Stimulated activated CD8-positive, alpha-beta memory T cell treated with anti-CD3 and anti-CD28 coated beads, Interleukin-2, amount 100 ng/mL, for 48 hours (primary cell): ENCODE measurements at places on chromosomes 6 and 20.

GRCh38 chr6:108222504-108222903 is 38.3 kb downstream of the SNX3 start:
- no peak for DNase-seq

DNA sequence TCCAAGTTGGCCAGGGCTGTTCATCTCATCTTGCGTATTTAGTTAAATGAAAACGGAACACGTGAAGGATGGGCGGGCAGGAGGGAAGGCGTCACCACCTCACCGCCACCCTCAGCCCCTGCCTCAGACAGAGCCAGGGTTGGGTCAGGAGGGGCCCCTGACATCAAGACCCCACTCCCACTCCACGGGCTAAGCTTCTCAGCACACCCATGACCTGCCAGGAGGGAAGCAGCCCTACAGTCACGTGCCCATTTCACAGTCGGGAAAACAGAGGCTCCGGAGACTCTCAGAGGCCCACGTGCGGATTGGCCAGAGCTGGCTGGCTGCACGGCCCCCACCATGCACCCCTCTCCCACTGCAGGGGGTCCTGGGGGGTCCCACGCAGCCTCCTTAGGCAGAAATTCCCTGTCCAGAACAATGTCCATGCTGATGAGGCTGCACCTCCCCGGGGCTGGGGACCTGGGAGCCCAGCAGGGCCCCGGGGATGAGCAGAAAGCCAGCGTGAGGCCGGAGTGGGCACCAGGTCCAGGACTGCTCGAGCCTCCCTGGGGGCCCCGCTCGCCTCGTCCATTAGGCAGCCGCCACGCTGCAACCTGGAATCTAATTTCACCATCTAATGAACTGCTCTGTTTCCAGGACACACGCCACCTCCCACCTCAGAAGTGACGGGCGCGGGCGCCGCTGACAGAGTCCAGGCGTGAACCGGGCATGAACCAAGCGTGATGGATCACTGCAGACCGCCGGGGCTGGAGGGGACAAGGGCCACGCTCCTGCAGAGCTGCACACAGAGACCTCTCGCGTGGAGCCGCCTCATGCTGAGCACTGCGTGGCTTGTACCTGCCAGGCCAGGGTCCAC is 15.8 kb downstream of the KCNQ2 start:
- DNase-seq = no peak

- DNase-seq = no peak
Observed at GRCh38 chr6:75852721-75853120, 103.7 kb downstream of the MYO6 start.

DNA sequence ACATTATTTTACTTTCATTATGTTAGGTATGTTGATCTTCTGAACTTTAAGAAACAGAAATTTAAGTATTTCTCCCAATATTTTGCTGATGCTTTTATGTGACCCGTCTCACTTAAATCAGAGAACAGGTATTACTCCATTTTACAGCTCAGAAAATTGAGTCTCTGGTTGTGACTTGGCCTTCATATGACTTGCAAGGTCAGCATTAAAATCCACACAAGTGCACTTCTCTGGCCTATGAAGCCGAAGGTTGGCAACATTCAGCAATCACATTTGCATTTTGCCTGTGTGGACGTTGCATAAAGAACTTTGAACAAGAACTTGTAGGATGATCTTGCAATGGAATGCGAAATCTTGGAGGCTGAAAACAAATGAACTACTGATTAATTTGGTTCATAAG is 10.1 kb upstream of the MYLIP start:
- DNase-seq = no peak

- DNase-seq = no peak
Observed at GRCh38 chr20:3745686-3746173, 13.2 kb downstream of the HSPA12B start.

DNA sequence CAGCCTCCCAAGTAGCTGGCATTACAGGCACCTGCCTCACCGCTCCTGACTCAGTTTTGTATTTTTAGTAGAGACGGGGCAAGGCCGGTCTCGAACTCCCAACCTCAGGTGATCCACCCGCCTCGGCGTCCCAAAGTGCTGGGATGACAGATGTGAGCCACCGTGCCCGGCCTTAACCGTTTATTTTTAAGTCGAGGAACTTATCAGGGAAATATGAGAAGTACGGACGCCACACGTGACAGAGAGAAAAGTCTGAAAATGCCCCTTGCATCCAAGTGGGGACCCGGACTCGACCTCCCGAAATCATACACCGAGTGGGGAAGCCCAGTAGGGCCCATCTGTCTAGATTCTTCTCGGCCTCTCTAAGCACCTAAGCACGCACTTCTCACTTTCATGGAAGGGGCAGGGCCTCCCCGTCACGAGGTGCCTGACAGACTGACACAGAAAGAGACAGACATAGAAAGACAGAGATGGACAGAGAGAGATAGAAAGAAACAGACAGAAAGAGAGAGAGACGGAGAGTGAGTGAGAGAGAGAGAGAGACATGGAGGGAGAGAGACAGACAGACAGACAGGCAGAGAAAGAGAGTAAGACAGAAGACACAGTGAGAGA is 756.5 kb upstream of the DEFB115 start:
- DNase-seq = no peak

GRCh38 chr6:42295181-42295580 is 77.5 kb upstream of the MRPS10 start:
- DNase-seq = no peak

- no peak for DNase-seq
Observed at GRCh38 chr6:159490298-159490937, 202.6 kb downstream of the SOD2 start.

- no peak for DNase-seq
Observed at GRCh38 chr6:51616243-51616642, 471.2 kb downstream of the PKHD1 start.

DNA sequence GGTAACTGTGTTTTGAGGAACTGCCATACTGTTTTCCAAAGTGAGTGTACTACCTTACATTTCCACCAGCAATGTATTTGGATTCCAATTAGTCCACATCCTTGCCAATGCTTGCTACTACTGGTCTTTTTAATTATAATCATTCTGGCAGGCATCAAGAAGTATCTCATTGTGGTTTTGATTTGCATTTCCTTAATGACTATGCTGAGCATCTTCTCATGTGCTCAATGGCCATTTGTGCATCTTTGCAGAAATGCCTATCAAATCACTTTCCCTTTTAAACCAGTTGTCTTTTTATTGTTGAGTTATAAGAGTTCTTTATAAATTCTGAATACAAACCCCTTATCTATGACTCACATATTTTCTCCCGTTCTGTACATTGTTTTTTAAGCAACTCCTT is 75.9 kb downstream of the ATG5 start:
- no peak for DNase-seq

GRCh38 chr6:146595972-146596731 is 2.6 kb upstream of the ADGB start:
- no peak for DNase-seq

DNA sequence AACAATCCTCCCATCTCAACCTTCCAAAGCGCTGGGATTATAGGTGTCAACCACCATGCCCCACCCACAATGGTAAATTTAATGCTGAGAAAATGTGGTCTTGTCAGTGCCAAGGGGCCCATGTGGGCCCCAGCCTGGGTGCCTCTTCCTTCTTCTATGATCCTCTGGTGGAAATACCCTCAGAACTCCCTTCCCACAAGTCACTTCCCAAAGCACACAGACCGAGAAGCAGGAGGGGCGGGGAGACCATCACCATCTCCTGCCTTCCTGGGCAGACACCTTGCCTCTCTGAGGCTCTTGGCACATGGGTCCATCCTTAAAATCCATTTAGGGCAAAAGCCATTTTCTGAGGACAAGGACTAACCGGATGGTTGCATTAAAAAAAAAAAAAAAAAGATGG is 59.0 kb downstream of the NOL4L start:
- no peak for DNase-seq

DNA sequence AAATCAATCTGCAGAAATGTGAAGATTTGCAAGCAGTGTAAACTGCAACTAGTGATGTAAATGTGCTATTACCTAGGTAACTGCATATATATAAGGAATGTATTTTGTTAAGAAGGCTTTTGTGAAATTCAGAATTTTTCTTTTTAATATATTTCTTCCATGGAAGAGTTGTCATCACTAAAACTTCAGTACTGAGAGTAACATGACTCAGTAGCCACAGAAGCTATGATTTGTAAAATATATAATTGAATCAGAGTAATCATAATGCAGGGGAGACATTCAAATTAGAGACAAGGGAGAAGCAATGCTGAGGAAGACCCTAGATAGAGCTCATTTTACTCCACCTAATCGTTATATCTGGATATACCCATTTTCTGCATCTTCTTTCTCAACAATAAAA is 141.7 kb downstream of the ADGRG6 start:
- no peak for DNase-seq

- DNase-seq = no peak
Observed at GRCh38 chr6:114785235-114786127, 442.7 kb upstream of the HS3ST5 start.

DNA sequence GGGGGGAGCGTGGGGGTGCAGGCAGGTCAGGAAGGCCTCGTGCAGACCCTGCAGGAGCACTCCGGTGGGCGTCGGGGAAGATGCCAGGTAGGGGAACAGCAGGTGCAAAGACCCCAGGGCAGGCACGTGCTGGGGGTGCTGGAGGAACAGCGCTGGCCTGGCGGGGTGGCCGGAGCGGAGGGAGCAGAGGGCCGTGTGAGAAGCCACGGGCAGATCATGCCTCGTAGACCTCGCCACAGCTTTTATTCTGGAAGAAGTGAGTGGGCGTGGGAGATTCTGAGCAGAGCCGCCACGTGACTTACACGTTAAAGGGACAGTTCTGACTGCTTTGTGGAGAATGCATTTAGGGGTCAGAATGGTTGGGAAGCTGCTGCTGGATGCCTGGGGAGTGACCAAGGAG is 9.3 kb downstream of the NTSR1 start:
- no peak for DNase-seq

DNA sequence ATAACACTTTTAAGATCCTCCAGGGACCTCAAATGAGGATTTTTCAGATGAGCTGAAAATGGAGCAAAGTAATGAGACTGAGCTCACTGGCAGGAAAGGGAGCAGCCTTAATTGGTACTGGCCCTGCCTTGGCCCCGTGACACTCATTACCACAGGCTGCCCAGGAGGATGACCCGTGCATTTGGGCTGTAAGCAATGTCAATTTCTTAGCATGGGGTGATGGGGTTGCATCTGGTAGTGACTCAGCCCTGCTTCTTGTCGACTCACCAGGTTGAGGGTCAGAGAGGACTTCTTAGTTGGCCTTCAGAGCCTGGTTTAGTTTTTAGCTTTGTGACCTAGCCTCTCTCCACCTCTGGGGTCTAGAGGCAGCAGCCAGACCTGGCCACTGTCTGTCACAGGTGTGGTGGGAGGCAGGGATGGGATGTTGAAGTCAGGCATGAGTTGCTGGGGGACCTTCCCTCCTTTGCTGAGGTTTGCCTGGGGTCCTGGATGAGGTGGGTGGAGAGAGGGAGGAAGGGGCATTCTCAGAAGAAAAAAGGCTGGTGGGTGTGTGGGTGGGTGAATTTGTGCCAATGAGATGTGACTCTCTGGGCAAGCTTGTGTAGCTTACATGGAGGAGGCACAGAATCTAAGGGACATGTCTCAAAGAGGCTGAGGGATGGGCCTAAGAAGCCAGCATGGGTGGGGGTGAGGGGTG is 25.9 kb upstream of the EPB41L1 start:
- DNase-seq = no peak

GRCh38 chr20:57388953-57389694 is 2.1 kb upstream of the RBM38 start:
- no peak for DNase-seq

DNA sequence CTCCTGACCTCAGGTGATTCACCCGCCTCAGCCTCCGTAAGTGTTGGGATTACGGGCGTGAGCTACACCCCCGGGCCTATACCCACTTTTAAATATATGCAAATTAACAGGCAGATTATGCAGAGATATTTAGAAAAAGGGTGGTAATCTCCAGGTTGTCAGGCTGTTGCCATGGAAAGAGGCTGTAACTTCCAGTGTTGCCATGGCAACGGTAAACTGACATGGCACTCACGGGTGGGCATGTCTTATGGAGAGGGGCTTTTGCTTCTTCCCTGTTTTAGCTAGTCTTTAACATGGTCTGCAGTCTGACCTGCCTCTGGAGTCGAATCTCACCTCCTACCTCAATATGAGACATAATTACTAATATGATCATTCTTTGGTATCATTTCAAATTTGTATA is 44.9 kb downstream of the ZNF334 start:
- no peak for DNase-seq

GRCh38 chr6:30885999-30886896 is 1.9 kb downstream of the DDR1 start:
- DNase-seq = no peak

DNA sequence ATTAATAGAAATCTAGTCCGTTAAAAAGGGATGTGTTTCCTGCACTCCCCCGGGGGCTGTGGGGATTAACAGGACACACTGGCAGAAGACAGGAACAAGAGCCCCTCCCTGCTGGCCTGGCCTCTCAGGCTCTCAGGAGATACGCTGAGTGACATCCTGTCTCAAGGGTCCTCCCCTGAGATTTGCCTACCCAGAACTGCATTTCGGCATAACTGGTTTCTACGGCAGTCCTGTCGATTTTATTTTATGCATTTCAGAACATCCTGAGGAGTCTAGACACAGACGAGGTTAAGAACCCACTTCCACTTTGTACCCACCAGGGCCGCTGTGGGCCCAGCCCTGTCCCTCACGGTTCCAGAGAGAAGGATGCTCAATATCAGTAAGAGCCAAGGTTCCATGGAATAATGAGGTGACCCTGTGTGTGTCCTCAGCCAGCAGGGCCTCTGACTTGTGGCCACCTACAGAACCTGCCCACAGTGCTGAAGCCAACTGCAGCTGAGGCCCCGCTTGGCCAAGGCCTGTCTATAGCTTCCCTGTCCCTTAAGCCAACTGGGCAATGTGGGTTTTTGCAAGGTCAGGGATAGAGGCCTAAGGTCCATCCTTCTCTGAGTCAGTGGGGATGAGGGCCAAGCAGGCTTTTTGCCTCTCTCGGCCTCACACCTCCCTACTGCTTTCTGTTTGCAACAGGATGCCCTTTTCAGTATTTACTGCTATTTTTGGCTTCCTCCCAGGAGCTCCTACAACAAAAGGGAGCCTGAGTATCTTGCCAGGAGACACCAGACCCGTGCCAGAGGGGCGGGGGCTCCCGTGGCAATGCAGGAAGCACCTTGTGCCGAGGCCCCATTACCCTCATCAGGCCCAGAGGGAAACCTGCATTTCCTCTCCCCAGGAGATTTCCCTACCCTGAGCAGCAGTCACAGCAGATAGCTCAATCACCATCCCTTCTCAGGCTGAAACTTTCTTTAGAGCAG is 14.7 kb downstream of the UQCC2 start:
- no peak for DNase-seq

GRCh38 chr20:965956-966355 is 36.2 kb downstream of the RSPO4 start:
- DNase-seq = no peak

GRCh38 chr6:75568100-75568499 is 33.6 kb upstream of the SENP6 start:
- no peak for DNase-seq
